ENCODE measurements at places on chromosomes 6 and 20.
A peak's percentile ranks its signal among the peaks of the same experiment; 100 is the strongest.

GRCh38 chr6:686497-686896, 6.4 kb downstream of the EXOC2 start:
- peak; percentile 25 for DNase-seq

DNA sequence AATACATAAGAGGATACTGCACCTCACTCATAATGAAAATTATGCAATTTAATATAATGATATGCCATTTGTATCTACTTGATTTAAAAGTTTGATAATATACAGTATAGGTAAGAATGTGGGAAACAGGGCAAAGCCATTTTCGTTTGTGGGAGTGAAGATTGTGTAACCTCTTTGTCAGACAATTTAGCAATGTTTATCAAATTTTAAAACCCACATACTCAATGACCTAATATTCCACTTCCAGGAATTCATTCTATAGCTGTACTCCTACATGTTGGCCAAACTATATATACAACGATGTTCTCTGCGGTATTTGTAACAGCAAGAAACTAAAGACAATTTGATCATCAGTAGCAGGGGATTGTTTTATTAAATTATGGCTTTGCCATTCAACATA, 17.8 kb upstream of the FKBP5 start:
- no peak for DNase-seq

DNA sequence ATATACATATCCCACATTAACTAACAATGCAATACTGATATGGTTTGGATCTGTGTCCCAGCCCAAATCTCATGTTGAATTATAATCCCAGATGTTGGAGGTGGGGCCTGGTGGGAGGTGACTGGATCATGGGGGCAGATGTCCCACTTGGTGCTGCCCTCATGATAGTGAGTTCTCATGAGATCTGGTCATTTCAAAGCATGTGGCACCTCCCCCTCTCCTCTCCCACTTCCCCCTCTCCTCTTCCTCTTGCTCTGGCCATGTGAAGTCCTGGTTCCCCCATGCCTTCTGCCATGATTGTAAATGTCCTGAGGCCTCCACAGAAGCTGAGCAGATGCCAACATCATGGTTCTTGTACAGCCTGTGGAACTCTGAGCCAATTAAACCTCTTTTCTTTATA, 71.2 kb downstream of the FYN start:
- no peak for DNase-seq

GRCh38 chr6:140599916-140600315, 1225.5 kb upstream of the CITED2 start:
- no peak for DNase-seq

GRCh38 chr20:34262488-34263288, 21.5 kb downstream of the ASIP start:
- DNase-seq = peak; percentile 28

GRCh38 chr20:1888796-1889463, 6.3 kb upstream of the SIRPA start:
- DNase-seq = peak; percentile 38

GRCh38 chr20:49276161-49276960, 1.5 kb downstream of the ZNFX1 start:
- peak; percentile 64 for DNase-seq

DNA sequence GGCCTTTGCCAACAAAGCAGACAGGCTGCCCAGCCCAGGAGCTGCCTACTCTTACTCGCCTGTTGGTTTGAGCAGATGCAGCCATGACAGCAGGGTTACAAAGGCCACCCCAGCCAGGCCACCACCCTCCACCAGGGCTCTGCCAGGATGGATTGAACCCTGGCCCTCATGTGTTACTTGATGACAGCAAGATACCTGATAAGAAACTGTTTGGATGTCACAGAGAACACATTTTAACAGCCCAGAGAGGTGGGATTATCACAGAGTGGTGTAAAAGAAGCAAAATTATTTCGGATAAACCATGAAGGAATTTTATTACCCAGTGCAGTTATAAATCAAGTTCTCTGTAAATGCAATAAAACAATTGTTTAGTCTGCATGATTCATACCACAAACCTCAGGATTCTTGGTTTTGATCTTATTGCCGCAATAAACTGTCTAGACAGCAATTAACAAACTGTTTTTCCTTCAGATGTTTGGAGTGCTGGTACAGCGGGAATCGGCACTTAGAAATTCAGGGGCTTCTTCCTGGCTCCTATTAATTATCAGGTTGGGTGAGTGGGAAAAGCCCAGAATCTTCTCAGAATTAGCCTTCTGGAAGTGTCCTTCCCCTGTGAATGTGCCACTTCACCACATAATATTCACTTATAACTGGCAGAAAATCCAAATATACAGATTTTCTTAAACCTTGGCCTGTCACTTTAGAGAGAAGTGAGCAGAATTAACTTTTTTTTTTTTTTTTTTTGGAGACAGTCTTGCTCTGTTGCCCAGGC, 58.0 kb upstream of the SALL4 start:
- peak; percentile 94 for DNase-seq
